Cardiac muscle cell (in vitro differentiated cells and primary cell): ENCODE measurements at places on chromosomes 13 and 19.

DNA sequence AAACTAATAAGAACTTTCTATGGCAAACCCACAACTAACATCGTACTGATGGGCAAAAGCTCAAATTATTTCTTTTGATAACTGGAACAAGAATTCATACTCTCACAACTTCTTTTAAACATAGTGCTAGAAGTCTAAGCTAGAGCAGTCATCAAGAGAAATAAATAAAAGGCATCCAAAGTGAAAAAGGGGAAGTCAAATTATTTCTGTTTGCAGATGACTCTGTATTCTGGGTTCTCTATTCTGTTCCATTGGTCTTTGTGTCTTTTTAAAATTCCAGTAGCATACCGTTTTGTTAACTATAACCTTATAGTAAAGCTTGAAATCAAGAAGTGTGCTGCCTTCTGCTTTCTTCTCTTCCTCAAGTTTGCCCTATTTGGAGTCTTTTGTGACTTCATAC, 1215.9 kb downstream of the UQCRFS1 start:
- no peak for DNase-seq

DNA sequence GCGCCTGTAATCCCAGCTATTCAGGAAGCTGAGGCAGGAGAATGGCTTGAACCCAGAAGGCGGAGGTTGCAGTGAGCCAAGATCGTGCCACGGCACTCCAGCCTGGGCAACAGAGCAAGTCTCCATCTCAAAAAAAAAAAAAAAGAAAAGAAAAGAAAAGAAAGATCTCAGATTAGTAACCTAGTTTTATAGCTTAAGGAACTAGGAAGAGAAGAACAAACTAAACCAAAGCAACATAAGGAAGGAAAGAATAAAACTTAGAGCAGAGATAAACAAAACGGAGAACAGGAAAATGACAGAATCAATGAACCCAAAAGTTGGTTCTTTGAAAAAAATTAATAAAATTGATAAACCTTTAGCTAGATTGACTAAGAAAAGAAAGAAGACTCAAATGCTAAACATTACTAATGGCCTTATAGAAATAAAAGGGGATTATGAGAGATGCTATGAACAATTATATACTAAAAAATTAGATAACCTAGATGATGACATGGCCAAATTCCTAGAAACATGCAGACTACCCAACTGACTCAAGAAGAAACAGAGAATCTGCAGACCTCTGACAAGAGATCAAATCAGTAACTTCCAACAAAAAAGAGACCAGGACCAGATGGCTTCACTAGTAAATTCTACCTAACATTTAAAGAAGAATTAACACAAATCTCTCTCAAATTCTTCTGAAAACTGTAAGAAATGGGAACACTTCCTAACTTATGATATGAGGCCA, 68.2 kb downstream of the CDADC1 start:
- no peak for DNase-seq

DNA sequence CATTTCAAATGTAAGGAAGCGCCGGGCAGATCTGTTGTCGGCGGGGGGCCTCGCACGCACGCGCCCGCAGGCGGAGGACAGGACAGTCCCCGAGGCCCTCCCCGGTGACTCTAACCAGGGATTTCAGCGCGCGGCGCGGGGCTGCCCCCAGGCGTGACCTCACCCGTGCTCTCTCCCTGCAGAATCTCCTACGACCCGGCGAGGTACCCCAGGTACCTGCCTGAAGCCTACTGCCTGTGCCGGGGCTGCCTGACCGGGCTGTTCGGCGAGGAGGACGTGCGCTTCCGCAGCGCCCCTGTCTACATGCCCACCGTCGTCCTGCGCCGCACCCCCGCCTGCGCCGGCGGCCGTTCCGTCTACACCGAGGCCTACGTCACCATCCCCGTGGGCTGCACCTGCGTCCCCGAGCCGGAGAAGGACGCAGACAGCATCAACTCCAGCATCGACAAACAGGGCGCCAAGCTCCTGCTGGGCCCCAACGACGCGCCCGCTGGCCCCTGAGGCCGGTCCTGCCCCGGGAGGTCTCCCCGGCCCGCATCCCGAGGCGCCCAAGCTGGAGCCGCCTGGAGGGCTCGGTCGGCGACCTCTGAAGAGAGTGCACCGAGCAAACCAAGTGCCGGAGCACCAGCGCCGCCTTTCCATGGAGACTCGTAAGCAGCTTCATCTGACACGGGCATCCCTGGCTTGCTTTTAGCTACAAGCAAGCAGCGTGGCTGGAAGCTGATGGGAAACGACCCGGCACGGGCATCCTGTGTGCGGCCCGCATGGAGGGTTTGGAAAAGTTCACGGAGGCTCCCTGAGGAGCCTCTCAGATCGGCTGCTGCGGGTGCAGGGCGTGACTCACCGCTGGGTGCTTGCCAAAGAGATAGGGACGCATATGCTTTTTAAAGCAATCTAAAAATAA, 18.2 kb downstream of the IL17D start:
- peak; percentile 78 for DNase-seq

DNA sequence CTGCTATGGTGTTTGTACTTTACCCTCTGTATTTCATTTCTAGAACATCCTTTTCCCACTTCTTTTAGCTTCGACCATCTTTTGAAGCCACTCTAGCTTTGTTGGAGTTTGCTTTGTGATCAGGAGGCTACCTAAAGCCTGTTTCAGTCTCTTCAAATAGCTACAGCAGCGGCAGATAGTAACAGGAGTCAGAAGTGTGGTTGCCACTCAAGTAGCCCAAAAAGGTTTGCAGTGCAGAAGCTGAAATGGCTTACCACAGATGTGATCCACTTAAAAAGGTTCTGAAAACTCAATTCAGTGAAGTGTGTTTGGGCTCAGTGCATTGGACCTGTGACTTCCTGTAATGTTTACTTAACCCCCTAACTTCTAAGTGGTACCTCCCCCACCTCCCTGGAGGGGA, 26.2 kb downstream of the WASF3 start:
- DNase-seq: no peak

GRCh38 chr13:40102854-40103253, 447.4 kb downstream of the COG6 start:
- DNase-seq: no peak

GRCh38 chr13:46739447-46740098, 57.4 kb downstream of the ESD start:
- DNase-seq: no peak

- no peak for DNase-seq
Measured at GRCh38 chr19:46299695-46300094, 2.9 kb downstream of the HIF3A start.

GRCh38 chr13:99969919-99970650, 1.5 kb downstream of the ZIC5 start:
- DNase-seq: peak; percentile 75

GRCh38 chr19:46704379-46705076, 12.4 kb downstream of the PRKD2 start:
- DNase-seq: peak; percentile 51

DNA sequence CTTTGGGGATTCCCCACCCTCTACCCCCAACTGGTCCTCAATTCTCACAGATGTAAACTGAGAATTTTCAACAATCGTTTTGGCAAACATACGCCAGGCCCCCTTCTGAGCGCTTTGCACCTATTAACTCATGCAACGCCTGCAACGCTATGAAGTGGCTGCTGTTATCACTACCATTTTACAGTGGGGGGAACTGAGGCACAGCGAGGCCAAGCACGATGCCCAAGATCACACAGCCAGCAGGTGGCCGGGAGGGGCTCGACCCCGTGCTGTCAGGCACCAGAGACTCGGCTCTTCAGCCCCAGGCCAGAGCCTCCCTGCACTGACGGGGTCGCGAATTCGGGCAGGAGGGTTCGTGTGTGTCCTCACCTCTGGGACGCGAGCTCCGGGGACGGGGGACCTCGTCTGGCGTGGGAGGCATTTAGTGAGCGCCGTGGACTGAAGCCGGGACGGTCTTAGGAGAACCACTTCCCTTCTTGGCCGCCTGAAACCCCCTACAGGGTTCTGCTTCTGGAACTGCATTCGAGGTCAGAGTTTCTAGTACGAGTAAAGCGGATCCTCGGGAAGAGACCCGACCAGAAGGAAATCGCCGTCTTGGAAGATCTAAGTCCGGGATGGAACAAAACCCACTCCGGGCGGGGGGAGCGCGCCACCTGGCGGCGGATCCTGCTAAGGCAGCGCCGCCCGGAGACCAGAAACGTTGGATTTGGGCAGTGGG, 21.0 kb downstream of the ZNF114 start:
- peak; percentile 89 for DNase-seq

GRCh38 chr19:29328586-29328985, 115.6 kb upstream of the UQCRFS1 start:
- DNase-seq: no peak

DNA sequence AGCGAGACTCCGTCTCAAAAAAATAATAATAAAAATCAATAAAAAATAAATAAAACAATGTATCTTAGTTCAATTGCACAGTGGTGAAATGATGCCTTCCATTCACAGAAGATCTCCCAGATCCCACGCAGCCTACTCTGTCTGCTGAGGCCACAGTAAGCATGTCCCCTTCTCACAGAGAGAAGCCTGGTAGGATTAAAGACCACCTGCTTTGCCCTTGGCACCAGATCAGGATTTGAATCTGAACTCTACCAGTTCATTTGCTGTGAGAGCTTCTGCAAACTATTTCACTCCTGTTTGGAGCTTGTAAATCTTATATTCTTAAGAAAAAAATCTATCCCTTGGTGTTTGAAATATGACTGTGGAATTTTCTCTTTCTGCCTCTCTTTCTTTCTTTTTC, 2.2 kb upstream of the SLC7A1 start:
- no peak for DNase-seq

DNA sequence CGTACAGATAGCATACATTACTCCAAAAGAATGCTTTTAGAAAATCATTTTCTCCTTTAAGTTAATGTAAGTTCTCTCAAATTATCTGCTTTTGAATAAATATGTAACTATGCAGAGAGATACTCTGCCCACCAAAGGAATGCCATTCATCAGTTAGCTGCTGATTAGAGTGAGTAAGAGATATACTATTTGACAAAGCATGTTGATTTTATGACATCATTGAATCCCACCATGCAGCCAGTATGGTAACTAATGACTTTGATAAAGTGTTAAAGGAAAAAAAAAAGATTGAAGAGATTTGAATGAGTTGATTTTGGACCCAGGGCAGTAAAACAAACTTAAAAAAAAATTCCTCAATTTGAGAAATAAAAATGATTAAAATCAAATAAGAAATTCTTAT, 521.5 kb downstream of the SLITRK6 start:
- DNase-seq: no peak

- no peak for DNase-seq
Measured at GRCh38 chr19:53881482-53882390, at the start of gene PRKCG. Gene PRKCG (plus strand): TSS chr19:53882197. CDS start chr19:53882495, 298 bp downstream.

DNA sequence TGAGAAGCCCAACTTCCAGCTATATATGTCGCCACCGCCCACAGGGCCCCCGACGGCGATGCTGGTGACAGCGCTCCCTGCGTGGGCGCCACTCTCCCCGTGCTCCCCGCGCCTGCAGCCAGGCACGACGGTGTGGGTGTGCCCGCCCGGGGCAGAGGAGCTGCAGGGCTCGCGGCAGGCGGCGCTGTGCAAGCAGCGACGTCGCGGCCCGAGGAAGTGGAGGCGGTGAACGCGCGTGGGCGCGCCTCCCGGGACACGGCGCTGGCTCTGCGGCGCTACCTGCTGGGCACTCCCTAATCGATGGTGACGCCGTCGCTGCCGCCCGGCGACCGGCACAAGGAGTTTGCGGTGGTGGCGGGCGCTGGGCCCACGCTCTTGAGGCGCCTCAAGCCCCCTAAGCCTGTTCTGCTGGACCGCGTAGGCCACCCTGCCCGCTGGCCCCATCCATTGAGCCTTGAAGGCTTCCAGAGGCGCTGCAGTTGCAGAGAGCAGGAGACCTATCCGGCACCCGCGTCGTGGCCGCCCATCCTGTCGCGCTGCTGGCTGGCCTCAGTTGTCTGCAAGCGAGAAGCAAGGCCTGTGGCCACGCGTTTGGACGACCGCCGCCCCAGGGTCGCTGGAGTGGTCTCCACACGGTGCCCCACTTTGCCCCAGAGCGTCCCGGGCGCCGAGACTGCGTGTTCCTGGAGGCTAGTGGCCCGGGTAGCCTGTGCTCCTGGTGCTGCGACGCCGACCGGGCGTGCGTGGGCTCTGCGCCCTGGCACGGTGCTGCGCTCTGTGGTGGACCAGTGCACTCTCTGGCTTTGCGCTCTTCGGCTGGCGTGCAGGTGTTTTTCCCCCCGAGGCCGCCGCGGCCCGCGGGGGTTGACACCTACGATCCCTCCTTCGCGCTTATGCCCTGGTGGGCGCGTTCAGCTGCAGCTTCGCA, 23.1 kb downstream of the LRFN3 start:
- DNase-seq: no peak

GRCh38 chr13:73822668-73823592, 311.3 kb downstream of the KLF12 start:
- no peak for DNase-seq

DNA sequence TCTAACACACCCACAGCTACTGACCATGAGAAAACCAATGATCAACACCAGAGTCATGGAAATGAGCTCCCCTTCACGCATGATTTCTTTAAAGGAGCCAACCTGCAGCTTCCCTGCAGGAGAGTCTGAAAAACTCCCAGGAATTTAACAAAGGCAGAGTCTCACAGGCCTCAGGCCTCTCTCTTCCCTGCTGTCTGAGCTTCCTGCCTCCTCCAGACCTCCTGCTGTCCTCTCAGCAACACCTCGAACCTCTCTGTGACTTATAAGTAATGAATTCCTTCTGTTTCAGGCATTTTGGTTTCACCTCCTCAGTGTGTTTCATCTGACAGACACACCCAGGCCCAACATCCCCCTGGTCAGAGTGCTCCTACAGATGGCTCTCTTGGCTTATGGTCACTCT, 1044.4 kb downstream of the UQCRFS1 start:
- no peak for DNase-seq

GRCh38 chr13:100694722-100695508, 20.3 kb upstream of the TMTC4 start:
- peak; percentile 71 for DNase-seq

DNA sequence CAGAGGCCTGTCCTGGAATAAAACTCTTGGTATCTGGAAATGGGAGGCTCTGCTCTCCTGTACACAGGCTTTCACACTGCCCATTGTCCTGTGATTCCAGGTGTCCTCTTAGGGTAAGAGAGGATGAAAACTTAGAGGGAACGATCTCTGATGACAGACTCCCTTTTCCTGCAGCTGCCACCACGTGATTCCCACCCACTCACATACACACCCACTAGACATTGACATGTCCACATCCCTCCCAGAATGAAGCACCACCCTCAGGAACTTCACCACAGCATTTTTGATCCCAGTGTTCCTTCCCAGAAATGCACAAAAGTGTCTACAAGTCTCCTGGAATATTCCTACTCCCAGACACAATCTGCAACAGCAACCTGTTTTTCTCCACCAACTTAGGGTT, 8.2 kb downstream of the ZNF429 start:
- DNase-seq: no peak

- DNase-seq: no peak
Measured at GRCh38 chr13:67183151-67183550, 47.0 kb downstream of the PCDH9 start.

GRCh38 chr19:38022791-38023670, 116.0 kb downstream of the SIPA1L3 start:
- DNase-seq: peak; percentile 57

DNA sequence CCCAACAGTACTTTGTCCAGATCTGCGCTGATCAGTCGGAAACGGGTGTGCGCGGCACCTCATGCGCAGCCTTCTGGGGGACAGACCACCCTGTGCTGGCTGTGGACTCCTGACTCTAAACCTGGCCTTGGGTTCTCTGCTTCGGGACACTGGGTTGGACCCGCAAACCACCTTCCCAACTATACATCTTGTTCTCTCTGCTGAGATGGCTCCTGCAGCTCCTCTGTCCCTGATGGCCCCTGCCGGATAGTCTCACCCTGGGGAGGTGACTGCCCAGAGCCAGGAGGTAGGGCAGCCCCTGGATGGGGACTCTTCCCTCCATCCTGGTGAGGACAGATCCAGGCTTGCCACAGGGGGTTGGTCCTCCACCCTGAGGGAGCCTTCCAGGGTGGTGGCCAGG, 23.3 kb downstream of the RFX1 start:
- no peak for DNase-seq
